ENCODE measurements at places on chromosomes 7 and 10.
A peak's percentile ranks its signal among the peaks of the same experiment; 100 is the strongest.

DNA sequence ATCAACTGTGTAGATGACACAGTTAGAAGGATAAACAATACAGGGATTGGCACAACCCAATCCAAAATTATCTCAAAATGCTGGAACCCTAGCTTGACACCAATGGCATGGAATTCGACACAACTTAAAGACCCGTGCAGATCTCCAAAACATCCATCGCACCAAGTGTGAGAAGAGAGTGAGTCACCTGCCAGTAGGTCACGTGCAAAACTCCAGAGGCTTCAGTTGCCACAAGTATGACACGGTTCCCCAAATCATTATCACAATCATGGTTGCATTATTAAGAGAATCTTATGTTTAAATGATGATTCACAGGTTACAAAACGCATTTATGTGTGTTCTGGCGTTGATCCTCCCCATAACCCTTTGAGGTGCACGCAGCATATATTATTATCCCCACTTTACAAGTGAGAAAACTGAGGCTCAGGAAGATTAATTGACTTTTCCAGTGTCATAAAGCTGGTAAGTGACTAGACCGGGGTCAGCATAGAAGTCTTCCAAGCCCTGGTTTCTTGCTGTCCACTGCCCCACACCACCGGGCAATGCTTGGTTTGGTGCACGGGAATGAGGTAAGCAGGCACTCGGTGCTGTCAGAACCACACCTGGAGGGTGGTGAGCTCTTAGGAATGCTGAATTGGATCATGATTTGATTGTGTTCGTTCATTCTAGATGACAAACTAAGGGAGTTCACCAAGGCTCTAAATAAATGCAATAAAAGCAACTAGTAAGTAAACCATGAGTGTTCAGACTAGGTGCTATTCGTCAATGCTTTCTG lies 23.6 kb upstream of the STK17A start:
- H3K4me1 ChIP-seq, result peaks cover 11% of the 10 kb centered on the region
- DNase-seq, result no peak
- H3K4me3 ChIP-seq, result no peak overlapping the region
- no peaks in the 10 kb centered on the region for H3K36me3 ChIP-seq
- peaks cover 8% of the 10 kb centered on the region for H3K27me3 ChIP-seq
- no peak overlapping the region for H3K27ac ChIP-seq

DNA sequence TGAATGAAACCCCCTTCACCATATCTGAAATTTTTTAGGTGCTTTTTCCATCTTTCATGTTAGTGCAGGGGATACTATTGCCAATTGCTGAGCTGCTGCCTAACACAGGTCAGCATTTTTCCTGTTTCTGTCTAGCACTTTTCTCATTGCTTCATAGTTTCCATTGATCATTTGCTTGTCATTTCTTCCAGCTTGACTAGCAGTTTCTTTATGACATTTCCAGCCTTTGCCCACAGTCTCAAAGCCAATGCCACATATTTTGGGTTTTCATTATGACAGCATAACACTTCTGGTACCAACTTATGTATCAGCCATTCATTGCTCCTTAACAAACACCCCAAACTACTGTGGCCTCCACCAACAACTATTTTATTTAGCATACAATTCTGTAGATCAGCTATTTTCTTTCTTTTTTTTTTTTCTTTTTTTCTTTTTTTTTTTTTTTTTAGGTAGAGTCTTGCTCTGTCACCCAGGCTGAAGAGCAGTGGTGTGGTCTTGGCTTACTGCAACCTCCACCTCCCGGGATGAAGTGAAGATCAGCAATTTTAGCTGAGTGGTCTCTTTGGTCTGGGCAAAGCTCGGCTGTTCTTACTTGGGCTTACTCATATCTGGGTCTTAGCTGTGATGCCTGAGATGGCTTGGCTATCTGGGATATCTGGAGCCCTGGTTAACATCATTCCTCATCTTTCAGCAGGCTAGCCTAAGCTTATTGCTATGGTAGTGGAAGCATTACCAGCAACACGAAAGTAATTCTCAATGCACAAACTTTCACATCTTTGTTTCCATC lies 102.3 kb downstream of the EPC1 start:
- H3K27me3 ChIP-seq, result no peaks in the 10 kb centered on the region
- no peak overlapping the region for H3K27ac ChIP-seq
- no peak for DNase-seq
- H3K4me1 ChIP-seq, result peaks cover 17% of the 10 kb centered on the region

GRCh38 chr10:54665095-54665494 lies 135.9 kb downstream of the PCDH15 start:
- H3K4me1 ChIP-seq, result no peaks in the 10 kb centered on the region
- H3K27ac ChIP-seq, result no peak overlapping the region
- H3K36me3 ChIP-seq, result no peaks in the 10 kb centered on the region
- H3K4me3 ChIP-seq, result no peak overlapping the region
- H3K27me3 ChIP-seq, result no peaks in the 10 kb centered on the region

GRCh38 chr7:130148561-130148960 lies 56.6 kb downstream of the TMEM209 start:
- H3K4me1 ChIP-seq, result no peaks in the 10 kb centered on the region
- no peak overlapping the region for H3K27ac ChIP-seq
- no peak overlapping the region for H3K4me3 ChIP-seq
- no peak for DNase-seq
- no peaks in the 10 kb centered on the region for H3K27me3 ChIP-seq
- no peaks in the 10 kb centered on the region for H3K36me3 ChIP-seq

DNA sequence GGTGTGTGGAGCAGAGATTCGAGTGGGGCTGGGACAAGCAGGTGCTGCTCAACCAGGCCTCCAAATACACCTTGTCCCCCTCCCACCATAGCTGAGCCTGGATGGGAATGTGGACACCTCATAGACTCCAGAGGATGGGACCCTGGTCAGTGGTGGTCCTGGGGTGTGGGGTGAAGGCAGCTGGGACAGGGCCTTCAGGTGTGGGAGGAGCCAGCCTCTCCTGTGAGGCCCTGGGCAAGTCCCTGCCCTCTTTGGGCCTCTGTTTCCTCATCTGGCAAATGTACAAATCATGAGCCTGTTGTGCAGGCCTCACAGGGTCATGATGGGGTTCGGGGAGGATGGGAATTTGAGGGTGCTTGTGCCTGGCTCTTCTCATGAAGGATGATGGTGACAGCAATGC lies 362.9 kb upstream of the NUPR2 start:
- DNase-seq, result no peak
- H3K4me1 ChIP-seq, result no peaks in the 10 kb centered on the region
- H3K27me3 ChIP-seq, result no peaks in the 10 kb centered on the region
- no peaks in the 10 kb centered on the region for H3K36me3 ChIP-seq
- no peak overlapping the region for H3K27ac ChIP-seq

DNA sequence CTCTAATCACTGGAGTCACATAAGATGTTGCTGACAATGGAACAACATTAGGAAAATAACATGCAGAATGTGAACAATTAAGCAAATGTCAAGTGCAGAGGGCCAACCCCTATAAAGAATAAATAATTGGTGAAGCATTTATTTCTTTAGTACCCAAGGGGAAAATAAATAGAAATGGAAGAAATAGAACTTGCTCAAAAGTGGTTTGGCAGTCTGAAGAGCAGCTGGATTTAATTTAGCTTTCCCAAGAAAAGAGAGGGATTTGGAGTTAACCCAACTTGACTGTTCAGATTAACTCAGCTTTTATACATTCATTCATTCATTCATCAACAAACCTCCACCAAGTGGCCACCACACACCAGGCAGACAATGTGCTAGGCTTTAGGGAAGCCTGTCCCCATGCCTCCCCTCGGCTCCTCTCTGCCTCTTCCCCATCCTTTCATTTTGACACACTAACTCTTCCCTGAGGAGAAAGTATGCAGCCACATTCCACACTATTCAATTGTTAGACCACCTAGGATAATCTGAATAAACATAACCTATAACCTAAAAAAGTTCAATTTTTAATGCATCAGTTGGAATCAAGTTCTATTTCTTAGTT lies 295.5 kb downstream of the AHR start:
- no peak overlapping the region for H3K4me3 ChIP-seq
- H3K27ac ChIP-seq, result no peak overlapping the region
- H3K36me3 ChIP-seq, result no peaks in the 10 kb centered on the region
- DNase-seq, result no peak
- H3K4me1 ChIP-seq, result peaks cover 37% of the 10 kb centered on the region
- H3K27me3 ChIP-seq, result no peaks in the 10 kb centered on the region

DNA sequence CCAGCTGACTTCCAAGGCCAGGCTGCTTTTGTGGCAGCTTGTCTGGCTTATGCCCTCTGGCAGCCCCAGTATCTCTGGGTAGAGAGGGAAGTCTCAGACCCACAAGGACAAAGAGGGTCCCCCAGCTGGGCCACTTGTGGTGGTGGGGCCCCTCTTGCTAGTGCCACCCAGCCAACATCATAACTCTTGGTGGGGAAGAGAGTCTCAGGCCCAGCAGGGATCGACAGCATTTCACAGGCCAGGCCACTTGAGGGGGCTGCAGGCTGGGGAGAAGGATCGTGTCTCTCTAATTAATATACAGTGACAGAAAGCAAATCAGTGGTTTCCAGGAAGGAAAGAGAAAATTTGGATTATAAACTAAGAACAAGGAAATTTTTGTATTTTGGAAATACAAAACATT lies 76.0 kb downstream of the TYW1B start:
- no peak overlapping the region for H3K27ac ChIP-seq
- DNase-seq, result no peak
- H3K4me1 ChIP-seq, result no peaks in the 10 kb centered on the region
- no peak overlapping the region for H3K4me3 ChIP-seq

GRCh38 chr7:156979711-156980110 lies 30.2 kb downstream of the NOM1 start:
- H3K27me3 ChIP-seq, result no peaks in the 10 kb centered on the region
- peak overlapping the region; percentile 50 for H3K27ac ChIP-seq
- H3K4me1 ChIP-seq, result no peaks in the 10 kb centered on the region
- no peak for DNase-seq

GRCh38 chr7:4050126-4050660 lies 631.9 kb upstream of the FOXK1 start:
- no peaks in the 10 kb centered on the region for H3K4me1 ChIP-seq
- H3K36me3 ChIP-seq, result no peaks in the 10 kb centered on the region
- DNase-seq, result no peak
- H3K4me3 ChIP-seq, result no peak overlapping the region

- no peak overlapping the region for H3K27ac ChIP-seq
- no peaks in the 10 kb centered on the region for H3K27me3 ChIP-seq
- DNase-seq, result no peak
Measured at GRCh38 chr10:60757420-60757895, 20.8 kb upstream of the CDK1 start.

DNA sequence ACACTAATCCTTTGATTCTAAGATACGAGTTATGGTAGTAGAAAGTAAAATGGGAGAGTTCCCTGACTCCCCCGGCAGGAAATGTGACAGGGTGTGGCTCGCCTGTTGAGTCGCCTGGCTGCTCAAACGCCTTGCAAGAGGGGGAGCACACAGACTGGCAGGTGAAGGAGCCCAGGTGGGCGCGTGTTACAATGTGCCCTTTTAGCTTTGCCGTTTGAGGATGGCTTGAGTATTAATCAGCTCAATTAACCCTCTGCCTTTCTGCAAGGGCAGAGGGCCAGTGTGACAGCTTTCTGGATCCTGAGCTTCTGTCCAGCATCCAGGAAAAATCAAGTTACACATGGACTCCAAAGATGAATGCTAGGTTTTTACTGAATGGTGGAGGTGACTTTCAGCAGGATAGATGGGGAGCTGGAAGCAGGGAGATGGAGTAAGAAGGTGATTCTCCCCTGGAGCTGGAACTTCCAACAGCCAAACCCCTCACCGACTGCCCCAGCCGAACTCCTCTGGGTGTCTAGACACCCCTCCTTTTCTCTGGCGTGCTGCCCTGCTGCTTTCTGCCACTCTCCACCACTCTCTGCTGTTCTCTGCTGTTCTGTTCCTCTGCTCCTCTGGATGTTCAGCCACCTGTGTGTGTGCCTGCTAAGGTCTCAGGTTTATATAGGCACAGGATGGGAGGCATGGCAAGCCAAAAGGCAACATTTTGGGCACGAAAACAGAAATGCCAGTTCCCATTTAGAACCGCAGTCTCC lies 548.8 kb upstream of the KCND2 start:
- DNase-seq, result no peak
- H3K4me3 ChIP-seq, result no peak overlapping the region
- H3K27ac ChIP-seq, result no peak overlapping the region

- peaks cover 37% of the 10 kb centered on the region for H3K36me3 ChIP-seq
- no peak overlapping the region for H3K4me3 ChIP-seq
- H3K4me1 ChIP-seq, result peaks cover 29% of the 10 kb centered on the region
- no peak for DNase-seq
- no peak overlapping the region for H3K27ac ChIP-seq
Measured at GRCh38 chr7:55147101-55147500, 128.3 kb downstream of the EGFR start.

DNA sequence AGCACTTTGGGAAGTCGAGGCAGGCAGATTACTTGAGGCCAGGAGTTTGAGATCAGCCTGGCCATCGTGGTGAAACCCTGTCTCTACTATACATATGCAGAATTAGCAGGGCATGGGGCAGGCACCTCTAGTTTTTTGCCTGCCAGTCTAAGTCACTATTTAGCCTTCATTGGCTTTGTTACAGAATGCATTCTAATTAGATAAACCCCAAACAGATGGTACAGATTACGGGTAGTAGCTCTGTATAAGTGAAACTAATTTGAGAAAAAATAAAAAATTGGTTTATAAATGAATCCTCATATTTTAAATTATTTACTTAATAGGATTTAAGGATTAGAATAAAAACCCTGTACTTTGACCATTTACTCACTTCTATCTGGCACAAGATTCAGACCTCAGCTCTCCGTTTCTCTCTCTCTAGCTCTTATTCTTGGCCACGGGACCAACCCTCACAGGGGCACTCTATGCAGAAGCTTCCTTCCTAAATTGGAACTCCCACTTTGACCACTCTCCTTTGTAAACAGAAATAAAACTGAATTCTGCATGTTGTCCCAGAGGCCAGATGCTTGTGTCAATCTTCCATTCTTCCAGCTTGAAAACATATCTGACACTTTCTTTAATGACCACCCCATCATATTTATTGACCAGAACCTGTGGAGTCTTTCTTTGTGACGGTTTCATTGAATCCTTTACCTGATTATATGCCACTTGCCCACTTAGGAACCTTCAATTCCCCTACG lies 26.8 kb downstream of the BET1 start:
- no peaks in the 10 kb centered on the region for H3K27me3 ChIP-seq
- no peaks in the 10 kb centered on the region for H3K36me3 ChIP-seq
- DNase-seq, result no peak
- H3K4me3 ChIP-seq, result no peak overlapping the region
- no peak overlapping the region for H3K27ac ChIP-seq

- no peaks in the 10 kb centered on the region for H3K36me3 ChIP-seq
- no peak overlapping the region for H3K27ac ChIP-seq
- H3K4me3 ChIP-seq, result no peak overlapping the region
- H3K27me3 ChIP-seq, result peaks cover 92% of the 10 kb centered on the region
- no peaks in the 10 kb centered on the region for H3K4me1 ChIP-seq
Measured at GRCh38 chr7:151905353-151905752, 28.4 kb upstream of the PRKAG2 start.

GRCh38 chr10:62778125-62778524 lies 26.4 kb upstream of the ADO start:
- H3K27ac ChIP-seq, result no peak overlapping the region
- DNase-seq, result no peak
- no peaks in the 10 kb centered on the region for H3K27me3 ChIP-seq

DNA sequence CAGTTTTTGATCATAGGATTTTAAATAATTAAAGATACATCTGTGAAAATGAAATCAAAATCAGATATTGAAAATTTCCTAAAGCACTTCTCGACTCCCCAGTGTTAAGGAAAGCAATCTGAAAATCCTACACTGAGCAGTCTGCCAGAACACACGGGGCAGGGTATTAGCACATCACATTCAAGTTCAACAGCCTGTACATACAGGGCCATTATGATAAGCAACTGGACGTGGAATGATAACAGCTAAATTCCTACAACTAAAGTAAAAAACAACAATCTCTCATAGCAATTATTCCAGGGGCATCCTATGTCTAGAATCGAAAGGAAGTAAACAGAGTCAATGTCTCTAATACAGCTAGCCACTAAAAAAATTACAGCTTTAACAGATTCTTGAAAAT lies 31.7 kb downstream of the TRDMT1 start:
- no peaks in the 10 kb centered on the region for H3K36me3 ChIP-seq
- H3K27me3 ChIP-seq, result no peaks in the 10 kb centered on the region
- H3K27ac ChIP-seq, result no peak overlapping the region
- no peaks in the 10 kb centered on the region for H3K4me1 ChIP-seq

Measured in Calu3 (cell line).